ENCODE measurements at places on chromosomes 1 and 21. TPM values are rescaled to one million over a fixed set of nuclear protein-coding genes. Genes with fewer than 3 reads are reported as not detected.

DNA sequence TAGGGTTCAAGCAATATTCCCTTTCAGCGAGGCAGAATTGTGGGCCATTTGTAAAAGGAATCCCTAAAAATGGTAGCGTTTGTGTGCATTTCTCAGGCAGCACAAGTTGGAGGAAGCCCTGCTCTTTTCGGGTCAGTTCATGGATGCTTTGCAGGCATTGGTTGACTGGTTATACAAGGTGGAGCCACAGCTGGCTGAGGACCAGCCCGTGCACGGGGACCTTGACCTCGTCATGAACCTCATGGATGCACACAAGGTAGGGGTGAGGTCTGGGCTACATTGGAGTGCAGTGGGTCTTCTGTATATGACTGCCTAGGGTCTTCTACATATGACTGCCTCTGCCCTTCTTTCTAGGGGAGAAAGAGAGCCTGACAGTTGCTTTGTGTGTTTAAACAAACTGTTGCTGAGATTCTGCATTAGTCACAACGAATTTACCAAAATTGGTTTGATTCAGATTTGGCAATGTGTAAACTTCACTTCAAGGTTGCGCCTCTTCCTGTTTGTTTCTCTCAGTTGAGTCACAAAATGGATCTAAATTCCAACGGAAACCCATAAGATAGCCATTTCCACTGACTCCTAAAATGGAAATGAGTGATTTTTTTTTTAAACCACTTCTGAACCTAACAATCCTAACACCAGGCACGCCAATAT lies 40.4 kb upstream of the BMP8A start:
- no peak for DNase-seq

DNA sequence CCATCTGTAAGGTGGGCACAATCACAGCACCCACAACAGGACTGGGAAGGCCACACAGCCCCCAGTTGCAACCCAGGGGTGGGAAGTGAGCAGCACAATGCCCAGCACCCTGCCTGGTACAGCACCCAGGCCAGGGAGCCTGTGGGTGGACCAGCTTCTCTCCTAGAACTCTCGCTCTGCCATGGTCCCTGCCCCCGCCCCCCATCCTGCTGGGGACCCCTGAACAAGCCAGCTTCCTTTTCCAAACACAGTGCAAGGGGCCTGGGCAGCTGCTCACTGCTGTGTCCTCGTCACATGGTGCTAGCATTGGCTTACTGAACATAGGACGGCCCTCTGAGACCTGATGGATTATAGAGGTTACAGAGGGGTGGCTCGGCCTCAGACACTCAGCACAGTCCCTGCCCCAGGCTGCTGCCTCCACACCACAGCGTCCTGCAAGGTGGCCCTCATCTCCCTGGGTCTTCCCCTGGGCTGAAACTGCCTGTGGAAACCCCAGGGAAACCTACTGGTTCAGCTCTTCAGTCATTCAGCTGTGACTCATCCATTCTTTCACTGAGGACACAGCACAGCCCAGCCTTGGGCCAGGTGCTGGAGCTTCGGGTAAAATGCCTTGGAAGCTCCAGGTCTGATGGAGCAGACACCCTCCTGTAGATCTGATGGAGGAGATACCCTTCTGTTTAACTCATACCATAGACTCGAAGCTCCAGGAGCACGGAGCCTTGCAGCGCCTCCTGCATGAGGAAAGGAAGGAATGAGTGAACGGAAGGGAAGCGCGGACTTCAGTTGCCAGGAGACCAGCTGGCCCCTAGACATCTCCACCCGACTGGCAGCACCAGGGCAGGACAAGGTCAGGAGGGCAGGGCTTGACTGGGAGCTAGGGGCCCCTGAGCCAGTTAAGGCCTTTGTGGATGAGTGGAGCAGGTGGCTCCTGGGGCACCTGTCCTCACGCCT lies 8.1 kb upstream of the PRDM16 start:
- no peak for DNase-seq

DNA sequence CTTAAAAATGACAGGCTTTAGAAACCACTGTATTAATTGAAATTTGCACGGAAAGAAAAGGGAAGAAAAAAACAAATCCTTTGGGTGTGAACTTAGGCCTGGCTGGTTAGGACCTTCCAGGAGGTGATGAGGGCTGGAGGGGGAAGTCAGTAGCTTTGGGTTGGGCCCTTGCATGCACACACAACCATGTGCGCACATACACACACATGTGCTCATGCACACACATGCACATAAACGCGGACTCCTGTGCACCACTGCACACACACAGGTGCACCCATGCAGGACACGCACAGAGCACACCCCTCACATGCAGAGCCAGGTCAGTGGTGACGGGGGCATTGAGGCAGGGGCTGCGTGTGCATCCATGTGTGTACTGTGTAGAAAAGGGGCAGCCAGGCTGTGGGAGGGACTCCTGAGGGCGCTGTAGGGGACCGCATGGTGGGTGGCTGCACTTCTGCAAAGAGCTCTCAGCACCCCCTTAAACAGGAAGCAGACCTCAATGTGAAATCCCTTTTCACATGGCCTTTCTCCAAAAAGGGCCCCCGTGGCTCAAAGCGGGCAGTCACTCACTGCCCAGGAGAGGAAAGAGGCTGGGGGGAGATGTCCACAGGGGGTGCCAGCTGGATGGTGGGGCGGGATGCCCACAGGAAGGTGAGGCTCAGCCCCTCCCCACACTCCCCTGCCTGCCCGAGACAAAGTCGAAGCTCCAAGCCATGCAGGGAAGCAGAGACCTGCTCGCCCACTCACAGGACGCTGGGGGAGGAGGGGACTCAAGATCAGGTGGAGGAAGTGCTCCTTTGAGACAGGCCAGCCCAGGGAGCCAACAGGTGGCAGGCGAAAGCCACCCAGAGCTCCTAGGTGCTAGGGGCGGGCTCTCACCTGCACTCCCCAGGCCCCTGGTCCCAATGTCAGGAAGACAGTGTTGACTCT lies 95.2 kb downstream of the ITPKB start:
- DNase-seq, result no peak

GRCh38 chr1:46654012-46654411 lies 14.2 kb downstream of the ATPAF1 start:
- no peak for DNase-seq

CADM3 gene
- total RNA-seq, result not detected
